Vein endothelial cell (primary cell): ENCODE measurements at places on chromosomes 1 and 21. TPM values are rescaled to one million over a fixed set of nuclear protein-coding genes. Genes with fewer than 3 reads are reported as not detected.

TSPEAR gene
- not detected in 2 replicates for total RNA-seq

NR1I3 gene
- total RNA-seq = not detected in 2 replicates

MFAP2 gene
- total RNA-seq = 26.2 and 54.5 TPM in 2 replicates

DMRTA2 gene
- total RNA-seq = not detected in 2 replicates

DEPDC1 gene
- total RNA-seq = 7.8 and 24.0 TPM in 2 replicates

LMOD1 gene
- total RNA-seq = under 0.01 and 0.10 TPM in 2 replicates

CRYBG2 gene
- not detected in 2 replicates for total RNA-seq

S100A7A gene
- total RNA-seq = not detected in 2 replicates
